ENCODE measurements at places on chromosomes 16 and 17.
A peak's percentile ranks its signal among the peaks of the same experiment; 100 is the strongest.

DNA sequence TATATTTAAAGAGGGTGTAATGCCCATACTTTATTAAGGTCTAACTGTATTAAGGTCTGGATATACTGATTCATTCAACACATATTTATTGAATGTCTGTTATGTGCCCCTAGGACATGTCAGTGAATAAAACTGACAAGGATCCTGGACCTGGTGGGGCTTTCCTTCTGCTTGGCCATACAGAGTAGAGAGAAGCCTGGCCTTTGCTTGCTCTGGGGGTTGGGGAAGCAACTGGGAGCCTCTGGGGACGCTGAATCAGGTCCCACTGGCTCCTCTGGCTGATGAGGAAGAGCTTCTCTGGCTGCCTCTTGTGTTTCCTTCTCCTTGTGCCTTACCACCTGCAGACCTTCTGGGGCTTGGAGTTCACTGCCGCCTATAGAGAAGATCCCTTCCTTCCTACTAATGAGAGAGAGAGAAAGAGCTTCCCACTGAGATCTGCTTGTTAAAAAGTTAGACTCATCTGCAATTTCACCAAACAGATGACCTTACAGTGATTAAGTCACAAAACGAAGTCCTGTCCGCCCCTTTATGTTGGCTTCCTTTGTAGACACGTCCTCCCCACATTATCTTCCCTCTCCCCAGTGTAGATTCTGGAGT, 49.7 kb downstream of the MSI2 start:
- no peak for DNase-seq

DNA sequence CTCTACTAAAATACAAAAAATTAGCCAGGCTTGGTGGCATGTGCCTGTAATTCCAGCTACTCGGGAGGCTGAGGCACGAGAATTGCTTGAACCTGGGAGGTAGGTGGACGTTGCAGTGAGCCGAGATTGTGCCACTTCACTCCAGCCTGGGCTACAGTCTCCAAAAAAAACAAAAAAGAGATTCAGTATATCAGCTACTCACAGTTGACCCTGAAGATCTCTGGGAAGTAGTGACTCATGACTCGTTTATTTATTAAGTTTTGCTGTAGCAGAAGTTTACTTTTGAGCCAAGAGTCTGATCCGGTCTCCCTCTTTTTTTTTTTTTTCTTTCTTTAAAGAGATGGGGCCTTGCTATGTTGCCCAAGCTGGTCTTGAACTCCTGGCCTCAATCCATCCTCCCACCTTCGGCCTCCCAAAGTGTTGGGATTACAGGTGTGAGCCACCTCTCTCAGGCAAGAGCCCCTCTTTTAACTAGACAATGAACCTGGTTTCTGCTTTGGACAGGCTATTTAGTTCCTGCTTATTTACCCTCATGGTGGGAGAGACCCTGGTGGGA, 4.4 kb downstream of the MVP start:
- no peak for DNase-seq

DNA sequence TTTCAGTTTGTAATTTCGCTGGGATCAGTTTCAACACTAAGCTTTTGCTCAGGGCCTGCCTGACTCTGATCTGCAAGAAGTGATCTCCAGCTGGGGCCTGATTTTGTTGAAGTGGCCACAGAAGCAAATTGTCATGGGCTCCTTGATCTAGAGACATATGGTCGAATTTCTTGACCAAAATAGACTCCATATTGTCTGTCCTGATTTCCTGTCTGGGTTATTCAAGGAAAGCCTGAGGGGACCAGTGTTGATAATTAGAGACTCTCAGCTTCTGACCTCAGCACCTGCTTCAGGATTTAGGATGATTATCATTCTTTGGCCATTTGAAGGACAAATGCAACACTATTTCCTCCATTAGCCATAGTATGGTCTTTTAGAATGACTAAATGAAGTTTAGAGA, 48.9 kb upstream of the MSI2 start:
- DNase-seq: no peak

DNA sequence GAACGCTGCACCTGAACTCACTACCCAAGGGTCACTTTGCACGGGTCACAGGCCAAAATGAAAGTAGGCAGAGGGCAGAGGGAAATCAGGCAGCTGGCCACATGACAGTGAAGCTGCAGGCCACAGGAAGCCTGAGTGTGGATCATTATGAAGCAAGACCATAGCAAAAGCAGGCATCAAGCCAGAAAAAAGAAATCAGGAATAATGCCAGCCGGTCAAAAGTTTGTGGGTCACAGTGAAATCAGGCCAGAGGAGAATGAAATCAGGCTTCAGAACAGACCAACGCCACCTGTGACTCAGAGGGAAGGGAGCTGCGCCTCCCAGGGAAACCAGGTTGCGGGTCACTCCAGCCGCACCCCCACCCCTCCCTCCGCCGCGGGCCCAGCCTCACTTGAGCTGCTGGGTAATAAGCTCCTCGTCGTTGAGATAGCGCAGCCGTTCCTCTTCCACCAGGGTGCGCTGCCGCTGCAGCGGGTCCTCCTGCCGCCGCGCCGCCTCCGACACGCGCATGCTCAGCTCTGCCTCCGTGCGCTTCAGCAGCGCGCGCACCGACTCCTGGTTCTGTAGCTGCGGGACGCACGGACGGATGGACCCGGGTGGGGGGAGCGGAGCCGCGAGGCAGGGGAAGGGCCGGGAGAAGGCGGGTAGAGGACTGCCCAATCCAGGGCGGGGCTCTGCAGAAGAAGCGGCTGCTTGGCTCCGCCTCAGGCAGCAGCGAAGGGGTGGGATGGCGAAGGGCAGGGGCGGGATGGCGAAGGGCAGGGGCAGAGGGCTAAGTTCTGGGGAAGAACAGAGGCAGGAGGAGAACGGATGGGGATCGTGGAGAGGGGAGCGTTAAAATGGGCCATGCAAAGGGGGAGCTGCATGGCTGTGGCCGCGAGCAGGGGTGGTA, 47.7 kb downstream of the SRCIN1 start:
- DNase-seq: peak; percentile 82

- DNase-seq: no peak
Observed at GRCh38 chr16:60027351-60027750, 1293.2 kb upstream of the GOT2 start.

GRCh38 chr16:24906199-24906808, 60.5 kb downstream of the SLC5A11 start:
- DNase-seq: no peak
